ENCODE measurements at places on chromosomes 3 and 15.

- no peak for DNase-seq
Observed at GRCh38 chr3:86978111-86978551, 12.8 kb downstream of the VGLL3 start.

- no peak for DNase-seq
Observed at GRCh38 chr3:153952091-153952490, 169.1 kb upstream of the ARHGEF26 start.

DNA sequence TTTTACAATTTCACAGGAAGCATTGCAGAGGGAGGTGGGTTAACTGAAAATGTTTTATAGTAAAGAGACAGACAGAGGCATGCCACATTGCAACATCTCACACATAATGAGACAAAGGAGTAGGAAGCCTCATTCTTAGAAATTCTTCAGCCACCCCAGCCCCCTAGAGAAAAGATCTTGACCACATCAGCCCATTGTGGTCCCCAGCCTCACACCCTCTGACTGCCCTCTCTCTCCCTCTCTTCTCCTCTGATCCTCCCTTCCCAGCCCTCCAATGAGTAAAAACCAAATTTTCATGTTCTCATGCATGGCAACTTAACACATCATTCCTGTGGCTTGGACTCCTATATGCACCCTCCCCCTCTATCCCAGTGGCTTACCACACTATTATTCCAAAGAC, 174.1 kb downstream of the UACA start:
- no peak for DNase-seq

GRCh38 chr3:185207931-185208746, 45.7 kb downstream of the EHHADH start:
- no peak for DNase-seq

DNA sequence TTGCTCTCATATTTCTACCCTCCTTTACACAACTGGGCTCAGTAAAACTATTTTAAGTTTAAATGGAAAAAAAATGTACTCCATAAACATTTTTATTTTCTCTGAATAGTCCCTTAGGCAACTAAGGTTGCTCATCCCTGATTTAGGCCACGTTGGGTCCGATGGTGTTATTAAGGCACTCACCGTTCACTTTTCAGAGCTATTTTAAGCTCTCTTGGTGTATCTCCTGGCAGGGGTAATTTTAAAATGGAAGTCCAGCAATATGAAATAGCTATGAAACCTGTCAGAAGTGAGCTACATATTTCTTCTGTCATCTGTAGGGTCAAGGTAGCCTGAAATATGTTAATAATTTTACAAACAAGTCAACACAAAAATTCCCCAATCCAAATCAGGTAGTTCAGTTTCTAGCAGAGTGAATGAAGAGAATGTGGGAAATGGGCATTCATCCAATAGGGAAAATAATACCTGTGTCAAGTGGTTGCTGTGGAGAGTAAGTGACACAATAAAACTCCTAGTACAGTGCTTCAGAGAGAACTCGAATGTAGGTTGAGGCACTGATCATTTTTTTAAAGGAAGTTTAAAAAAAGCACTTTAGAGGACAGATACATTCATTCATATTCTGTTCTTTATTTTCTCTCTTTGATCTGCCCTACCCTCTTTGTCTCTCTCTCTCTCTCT, 209.3 kb upstream of the FEZF2 start:
- no peak for DNase-seq

DNA sequence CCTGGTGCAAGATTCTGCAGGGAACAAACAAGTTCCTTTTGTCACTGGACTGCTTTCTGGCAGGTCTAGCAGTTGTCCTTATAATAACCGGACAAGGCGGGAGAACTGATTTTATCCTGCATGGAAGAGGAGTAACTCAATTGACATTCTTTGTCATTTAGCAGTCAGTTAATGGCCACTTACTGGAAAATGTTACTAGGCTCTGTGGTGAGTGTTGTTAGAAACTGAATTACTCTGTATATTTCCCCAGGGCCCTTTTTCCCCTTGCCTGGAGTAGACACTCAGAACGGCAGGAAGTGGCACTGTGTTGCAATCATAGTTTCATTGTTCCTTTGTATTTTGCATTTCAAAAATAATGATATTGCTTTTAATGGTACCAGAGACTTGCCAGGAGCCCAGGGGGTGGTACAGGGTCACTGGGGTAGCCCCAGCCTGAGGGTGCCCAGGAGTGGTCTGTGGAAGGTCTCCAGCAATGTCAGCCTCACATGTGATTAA, 318.6 kb upstream of the LRRFIP2 start:
- DNase-seq = peak; percentile 58

DNA sequence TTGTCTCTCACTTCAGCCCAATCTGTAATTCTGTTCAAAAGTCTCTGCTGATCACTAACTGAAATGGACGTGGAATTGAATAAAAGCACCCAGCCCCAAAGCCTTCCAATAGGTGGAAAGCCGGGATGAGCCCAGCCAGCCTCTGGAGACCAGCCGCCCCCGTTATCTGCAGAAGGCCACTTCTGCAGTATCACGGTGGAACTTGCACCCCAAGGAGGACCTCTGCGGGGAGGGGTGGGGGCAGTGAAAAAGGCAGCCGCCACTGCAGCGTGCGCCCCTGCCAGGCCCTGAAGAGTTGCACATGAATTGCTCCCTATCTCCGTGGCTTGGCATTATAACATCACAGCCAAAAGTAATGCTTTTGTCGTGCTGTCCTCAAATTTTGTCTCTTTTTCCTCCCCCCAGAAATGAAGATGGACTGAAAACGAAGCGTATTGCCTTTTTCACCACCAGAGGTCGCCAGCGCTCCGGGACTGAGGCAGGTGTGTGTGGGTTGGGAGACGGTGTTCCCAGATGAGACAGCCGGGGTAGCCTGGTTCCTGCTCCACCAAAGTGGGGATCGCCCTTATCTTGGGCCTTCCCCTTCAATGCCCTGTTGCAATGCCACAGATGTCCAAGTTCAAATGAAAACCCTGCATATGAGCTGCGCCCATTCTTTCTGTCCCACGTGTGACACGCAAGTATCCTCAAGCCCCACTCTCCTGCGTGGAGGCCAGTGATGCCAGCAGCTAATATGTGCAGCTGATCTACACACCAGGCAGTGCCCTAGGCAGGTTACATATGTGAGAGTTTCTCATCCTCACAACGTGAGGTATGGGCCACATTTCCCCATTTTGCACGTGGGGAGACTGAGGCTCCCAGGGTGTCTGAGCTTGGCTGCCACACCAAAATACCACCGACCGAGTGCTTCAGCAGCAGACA, 96.0 kb downstream of the LRRK1 start:
- DNase-seq = peak; percentile 46

DNA sequence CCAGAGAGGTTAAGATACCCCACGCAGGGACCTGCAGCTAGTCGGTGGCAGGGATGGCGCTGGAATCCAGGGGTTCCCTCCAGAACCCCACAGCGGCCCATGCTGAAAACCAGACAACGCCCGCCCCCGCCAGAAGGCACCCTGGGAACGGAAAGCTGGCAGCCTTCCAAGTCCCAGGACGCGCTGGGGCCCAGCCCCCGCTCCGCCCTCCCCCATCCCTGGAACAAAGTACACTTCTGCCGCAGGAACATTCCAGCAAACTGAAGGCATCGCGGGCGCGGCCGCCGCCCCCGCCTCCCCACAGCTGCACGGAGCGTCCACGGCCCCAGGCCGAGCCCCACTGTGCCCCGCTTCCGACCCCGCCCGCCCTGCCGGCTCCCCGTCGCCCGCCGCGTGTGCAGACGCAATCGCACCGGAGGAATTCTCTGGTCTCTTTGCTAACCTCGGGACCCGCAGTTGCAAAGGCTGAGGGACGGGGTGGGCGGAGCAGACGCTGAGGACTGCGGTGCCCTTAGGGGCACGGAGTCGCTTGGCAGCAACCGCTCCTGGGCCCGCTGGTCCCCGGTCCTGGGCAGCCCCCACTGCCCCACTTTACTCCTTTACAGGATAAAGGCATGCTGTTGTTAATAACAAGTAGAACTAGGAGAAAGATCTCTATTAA, 44.8 kb upstream of the RNU6-1 start:
- peak; percentile 84 for DNase-seq

DNA sequence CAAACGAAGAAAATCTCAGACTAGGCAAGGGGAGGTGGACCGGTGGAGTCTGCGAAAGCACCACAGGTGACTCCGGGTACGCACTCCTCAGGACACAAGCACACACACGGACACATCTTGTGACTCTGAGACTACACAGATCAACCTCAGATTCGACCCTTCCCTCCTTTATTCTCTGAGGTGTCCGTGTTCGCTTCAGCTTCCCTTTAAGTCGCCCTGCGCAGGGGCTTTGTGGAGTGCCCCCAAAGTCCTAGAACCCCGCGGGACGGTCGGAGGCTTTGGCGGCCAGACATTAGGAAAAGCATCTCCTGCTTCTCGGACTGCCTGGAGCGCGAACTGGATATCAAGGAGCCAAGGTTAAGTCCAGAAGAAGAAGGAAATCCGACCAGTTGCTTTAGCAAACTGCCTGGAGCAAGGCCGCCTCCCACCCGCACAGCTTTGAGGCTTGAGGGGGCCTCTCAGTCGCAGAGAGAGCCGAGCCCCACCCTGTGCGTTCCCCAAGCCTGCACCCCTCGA, 730 bp downstream of the DGKG start:
- DNase-seq = no peak

DNA sequence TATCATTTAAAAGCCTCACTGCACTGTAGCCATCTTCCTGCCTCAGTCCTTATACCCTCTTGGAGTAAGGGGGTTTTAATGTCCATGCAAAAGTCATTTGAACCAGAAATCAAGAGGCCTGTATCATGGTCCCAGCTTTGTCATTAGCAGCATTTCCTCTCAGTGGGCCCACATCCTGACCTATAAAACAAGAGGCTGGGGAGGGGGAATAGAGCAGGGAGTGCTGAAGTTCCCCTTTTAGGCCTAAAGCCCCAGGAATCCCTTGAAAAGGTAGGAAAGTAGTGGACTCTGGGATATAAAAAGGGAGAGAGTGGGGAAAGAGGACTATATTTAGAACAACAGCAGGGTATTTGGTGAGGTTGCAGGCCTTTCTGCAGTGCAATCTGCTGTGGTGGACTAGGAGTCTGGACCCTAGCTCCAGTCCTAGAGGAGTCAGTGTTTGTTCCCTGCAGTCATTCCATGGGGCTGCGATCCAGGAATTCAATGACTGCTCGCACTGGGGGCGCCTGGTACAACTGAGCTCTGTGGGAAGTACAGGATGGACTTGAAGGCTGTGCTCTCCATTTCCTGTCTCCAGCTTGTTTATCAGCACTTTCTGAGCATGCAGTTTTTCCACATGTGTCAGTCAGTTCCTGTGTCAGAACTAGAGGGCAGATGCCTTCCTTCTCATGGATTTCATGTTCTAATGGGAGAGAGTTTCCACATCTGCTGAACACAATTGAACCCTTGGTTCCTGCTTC, 46.8 kb downstream of the PDHB start:
- DNase-seq = no peak

- DNase-seq = no peak
Observed at GRCh38 chr3:101325393-101326134, 5.2 kb upstream of the IMPG2 start.

DNA sequence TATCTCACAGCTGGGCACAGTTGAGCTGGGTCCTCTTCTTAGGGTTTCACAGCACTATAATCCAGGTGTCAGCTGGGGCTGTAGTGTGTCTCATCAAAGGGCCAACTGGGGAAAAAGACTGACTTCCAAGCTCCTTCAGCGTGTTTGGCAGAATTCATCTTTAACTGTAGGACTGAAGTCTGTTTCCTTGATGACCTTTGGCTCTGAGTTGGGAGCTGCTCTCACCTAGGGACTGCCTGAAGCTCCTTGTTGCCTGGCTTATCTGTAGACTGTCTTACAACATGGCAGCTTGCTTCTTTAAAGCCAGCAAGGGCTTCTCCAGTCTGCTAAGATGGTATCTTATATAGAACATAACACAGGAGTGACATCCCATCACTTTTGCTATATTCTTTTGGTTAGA, 5.3 kb upstream of the VPS33B start:
- no peak for DNase-seq

DNA sequence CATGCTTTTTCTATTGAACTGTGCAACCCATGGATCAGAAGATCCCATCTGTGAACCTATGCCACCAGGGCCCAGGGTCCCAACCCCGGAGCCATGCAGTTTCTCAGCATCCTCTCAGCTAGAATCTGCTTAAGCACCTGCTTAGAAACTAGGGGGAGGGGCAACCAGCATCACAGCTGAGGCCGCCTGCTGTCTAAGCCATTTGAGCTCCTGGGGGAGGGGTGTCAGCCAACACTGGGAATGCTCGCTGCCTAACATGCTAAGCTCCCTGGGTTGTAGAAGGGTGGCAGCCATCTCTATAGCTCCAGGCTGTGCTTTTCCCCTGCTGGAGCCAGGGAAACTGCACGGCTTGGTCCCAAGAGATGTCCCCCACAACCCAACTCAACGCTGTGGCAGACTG, 322.8 kb downstream of the EDEM1 start:
- no peak for DNase-seq
